ENCODE measurements at places on chromosomes 1 and 21.

DNA sequence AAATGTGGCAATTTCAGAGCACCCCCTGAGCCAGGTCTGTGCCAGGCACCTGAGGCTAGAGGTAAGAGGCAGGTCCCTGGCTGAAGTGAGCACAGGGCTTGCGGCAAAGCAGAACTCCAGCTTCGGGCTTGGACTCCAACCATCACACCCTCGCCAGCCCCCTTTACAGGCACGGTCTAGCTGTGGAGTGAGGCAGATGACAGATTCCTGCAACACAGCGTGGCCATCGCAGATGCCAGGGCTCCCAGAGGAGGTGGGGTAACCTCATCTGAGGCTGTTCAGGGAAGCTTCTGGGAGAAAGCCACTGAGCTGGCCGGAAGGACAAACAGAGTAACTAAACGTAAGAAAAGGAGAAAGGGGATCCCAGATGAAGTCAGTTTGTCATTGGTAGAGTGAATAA lies 55.6 kb upstream of the CASZ1 start:
- DNase-seq: no peak

DNA sequence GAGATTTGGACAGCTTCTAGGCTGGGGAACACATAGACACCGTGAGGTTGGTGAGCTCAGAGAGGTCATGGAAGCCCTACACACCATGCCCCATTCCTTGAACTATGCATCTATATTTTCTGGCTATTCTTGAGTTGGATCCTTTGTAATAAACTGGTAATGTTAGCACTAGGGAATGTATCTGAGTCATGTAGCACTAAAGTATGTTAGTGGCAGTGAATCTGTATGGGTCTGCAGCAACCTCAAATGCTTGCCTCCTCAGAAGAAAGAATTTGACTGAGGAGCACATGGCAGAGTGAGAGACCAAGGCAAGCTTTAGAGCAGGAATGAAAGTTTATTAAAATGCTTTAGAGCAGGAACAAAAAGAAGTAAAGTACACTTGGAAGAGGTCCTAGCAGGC lies 43.7 kb upstream of the LRRC7 start:
- DNase-seq: no peak

DNA sequence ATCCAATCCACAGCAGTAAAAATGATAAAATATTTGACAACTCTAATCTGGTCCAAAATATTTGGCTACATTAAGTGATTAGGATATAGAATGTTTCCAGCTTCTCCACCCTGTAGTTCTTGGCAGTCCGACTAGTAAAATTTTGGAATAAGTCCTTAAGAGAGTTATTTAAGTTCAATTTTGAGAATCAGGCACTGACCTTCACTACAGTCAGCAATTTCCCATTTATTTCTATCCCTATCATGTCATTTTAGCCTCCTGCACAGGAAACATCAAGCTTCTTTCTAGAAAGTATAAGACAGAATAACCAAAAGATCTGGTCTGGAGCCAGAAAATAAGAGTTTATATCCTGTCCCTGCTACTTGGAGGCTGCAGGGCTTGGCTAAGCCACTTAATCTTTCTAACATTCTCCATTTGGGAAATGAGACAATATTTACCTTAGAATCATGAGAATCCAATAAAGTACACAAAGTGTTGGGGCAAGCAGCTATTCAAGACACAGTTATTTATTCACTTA lies 162.2 kb downstream of the DPYD start:
- no peak for DNase-seq

DNA sequence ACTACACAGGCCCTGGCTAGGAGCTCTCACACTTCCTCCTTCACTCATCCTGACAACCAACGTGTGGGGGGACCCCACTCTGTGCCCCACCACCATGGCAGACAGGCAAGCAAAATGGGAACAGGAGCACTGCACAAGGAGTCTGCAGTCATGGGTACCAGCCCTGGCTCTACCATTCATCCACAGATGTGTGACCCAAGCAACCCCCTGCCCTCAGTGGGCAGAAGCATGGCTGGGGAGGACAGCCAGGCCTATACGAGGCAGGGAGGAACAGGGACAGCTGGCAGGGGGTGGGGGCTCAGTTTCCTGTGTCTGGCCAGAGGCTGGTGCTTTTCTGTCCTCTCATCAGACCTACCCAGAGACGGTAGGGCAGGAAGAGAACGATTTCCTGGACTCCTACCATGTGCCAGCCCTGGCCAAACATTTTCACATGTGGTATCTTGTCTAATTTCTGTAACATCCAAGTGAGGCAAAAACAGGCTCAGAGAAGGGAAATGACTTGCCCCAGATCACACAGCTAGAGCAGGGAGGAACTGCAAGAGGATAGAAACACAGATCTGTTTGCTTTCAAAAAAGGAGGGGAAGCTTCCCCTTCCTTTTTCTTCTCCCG lies 178.0 kb downstream of the HIVEP3 start:
- no peak for DNase-seq

- DNase-seq: no peak
Observed at GRCh38 chr1:83641206-83641658, 357.7 kb downstream of the TTLL7 start.

DNA sequence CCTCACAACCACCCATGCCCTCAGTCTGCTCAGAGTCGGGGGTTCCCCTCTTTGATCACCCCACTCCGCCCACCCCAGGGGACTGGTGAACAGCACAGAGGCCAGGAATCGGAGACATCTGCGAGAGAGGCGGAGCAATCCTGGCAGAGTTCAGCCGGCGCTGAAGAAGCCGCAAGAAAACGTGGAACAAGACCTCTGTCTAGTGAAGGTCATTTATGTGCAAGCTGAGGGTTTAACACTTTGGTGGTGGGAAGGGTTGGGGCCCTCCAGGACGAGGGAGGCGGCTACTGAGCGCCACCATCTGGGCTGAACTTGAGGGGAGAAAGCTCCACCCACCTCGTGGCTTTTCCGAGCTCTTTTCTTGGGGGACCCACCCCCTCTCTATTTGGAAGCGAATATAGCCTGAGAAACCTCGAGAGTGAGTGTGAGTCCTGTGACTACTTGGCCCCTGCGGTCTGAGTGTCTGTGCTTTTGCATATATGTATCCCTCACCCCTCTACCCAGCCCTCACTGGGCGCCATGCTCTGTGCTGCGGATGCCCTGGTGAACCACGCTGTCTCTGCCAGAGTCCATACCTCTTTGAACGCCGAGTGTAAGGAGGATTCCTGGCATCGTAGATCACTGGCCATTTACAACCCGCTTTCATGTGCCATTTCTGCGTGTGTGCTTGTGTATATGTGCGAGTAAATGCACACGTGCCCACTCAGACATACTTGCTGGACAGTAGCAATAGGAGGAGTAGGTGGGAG lies 1.2 kb upstream of the EPHA10 start:
- peak; percentile 11 for DNase-seq

GRCh38 chr1:221430152-221430960 lies 311.5 kb downstream of the DUSP10 start:
- DNase-seq: no peak

- DNase-seq: no peak
Observed at GRCh38 chr1:44810101-44810761, 1.9 kb downstream of the BTBD19 start.

DNA sequence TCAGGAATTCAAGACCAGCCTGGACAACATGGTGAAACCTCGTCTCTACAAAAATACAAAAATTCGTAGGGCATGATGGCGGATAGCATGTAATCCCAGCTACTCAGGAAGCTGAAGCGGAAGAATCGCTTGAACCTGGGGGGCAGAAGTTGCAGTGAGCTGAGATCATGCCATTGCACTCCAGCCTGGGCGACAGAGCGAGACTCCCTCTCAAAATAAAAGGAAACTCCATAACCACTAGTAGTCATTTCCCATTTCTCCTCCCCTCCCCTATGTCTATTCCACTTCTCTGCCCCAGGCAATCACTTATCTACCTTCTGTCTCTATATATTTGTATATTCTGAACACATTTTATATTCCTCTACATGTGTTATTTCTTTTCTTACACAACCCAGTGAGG lies 4.0 kb upstream of the CEP350 start:
- no peak for DNase-seq

- no peak for DNase-seq
Observed at GRCh38 chr1:12019858-12020509, 686 bp downstream of the MIIP start.

GRCh38 chr1:7652061-7652460 lies 119.0 kb upstream of the VAMP3 start:
- no peak for DNase-seq

DNA sequence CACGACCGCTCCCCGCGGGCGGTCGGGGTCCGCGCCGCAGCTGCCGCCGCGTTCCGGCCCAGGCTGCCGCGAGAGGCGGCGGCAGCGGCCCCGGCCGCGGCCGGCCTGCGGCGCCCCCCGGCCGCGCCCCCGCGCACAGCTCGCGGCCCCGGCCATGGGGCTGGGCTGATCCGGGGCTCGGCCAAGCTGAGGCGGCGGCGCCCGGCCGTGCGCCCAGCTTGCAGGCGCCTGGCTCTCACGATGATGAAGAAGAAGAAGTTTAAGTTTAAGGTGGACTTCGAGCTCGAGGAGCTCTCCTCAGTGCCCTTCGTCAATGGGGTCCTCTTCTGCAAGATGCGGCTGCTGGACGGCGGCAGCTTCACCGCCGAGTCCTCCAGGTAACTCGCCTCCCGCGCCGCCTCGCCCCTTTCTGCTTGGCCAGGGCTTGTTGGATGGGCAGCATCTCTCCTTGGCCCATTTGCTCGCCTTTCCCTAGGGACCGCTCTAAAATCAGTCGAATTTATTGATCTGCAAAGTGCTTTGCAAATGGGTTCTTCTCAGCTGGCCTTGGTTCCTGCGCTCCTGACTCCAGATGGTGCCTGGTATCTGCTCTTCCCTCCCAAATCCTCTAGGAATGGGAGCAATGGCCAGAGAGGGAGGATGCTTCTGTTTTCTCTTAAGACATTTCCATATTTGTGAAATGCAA lies 431 bp downstream of the EEIG2 start:
- DNase-seq: no peak

GRCh38 chr1:41102653-41103052 lies 81.1 kb upstream of the SLFNL1 start:
- no peak for DNase-seq

DNA sequence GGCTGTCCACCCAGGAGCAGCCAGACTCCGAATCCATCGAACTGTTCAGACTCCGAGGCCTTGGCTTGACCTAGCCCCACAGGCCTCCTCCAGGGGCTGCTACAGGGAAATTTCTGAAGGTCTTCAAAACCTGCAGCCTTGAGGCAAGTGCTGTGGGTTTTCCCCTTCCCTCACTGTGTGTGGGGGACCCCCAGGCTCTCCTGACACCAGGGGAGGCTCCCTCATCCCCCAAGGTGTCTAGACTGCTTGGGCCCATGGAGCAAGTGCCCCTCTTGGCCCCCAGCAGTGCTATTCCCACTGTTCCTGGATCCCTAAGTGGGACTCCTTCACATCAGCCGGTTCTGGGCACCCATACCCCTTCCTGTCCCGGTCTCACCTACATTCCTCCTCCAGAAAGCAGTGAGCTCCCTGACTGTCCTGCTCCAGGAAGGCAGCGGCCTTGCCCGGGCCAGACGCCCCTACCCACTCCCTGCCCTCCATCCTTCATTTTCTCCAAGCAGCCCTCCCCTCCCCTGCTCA lies 814 bp downstream of the PAQR7 start:
- DNase-seq: no peak

GRCh38 chr1:53982763-53983104 lies 35.3 kb downstream of the LDLRAD1 start:
- no peak for DNase-seq

DNA sequence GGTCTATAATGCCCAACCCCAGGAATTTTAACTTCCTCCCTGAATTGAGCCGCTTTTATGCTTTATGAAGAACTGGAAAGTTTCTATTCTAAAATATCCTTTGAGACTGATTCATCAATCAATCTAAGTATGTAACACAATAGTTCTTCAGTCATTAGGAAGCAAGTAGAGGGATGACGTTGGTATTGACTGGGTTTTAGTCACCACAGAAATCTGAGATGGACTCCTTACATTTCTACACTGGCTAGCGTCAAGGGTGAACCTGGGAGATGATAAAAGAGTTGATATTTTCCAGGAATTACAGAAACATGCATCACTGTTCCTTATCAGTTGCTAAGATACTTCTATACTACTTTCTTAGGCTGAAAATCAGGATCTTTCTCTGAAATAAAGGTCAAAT lies 308.0 kb downstream of the HMCN1 start:
- DNase-seq: no peak

GRCh38 chr1:43835082-43836021 lies 98.2 kb upstream of the ARTN start:
- DNase-seq: no peak

GRCh38 chr1:232522189-232522588 lies 107.7 kb downstream of the SIPA1L2 start:
- no peak for DNase-seq

GRCh38 chr1:155703216-155703615 lies 14.3 kb downstream of the DAP3 start:
- DNase-seq: no peak

DNA sequence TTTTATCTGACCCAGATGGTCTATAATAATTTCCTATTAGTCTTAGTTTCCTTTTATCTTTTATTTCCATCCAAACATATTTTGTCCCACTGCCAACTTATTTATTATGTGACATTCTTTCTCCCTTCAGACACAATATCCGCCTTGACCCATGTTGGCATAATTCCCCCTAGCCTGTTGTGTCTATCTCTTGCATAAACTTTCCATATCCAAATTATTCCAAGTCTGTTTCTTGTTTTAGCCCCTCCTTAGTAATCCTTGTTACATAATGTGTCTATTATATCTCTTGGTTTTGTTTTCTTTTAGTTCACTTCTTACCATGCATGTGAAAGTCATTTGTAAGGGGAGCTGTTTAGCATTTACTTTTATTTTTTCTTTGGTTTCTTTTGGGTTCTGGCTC lies 81.6 kb upstream of the CACHD1 start:
- no peak for DNase-seq

DNA sequence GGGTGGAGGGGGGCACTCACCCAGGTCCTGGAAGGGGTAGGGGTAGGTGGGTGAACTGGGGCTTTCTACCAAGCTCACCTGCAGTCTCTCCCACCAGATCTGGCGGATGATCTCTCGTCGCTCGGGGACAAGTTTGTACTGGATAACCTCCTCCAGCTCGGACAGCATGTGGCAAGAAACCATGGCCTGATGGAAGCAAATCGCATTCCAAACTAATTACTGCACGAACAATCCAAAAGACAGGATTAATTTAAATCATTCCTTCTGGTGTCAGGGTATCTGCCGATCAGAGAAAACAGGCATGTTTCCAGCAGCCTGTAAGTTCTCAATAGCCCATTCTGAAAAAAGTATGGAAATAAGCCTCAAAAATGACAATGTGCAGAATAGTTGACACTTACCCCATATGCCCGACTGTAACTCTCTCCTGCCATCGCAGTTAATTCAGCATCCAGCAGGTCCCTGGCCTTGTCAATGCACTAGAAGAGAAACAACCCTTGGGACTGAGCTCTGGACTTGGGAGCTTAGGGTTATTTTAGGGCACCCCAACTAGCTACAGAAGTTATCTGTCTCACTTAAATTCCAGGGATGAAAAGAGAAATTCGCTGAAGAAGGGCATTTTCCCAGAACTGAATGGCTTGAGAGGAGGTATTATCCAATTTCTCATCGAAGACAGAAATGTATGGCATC lies 44.4 kb upstream of the ANGPTL7 start:
- DNase-seq: no peak

- DNase-seq: no peak
Observed at GRCh38 chr1:206419250-206419649, 51.0 kb upstream of the IKBKE start.
